ENCODE measurements at places on chromosomes 3 and 15.

DNA sequence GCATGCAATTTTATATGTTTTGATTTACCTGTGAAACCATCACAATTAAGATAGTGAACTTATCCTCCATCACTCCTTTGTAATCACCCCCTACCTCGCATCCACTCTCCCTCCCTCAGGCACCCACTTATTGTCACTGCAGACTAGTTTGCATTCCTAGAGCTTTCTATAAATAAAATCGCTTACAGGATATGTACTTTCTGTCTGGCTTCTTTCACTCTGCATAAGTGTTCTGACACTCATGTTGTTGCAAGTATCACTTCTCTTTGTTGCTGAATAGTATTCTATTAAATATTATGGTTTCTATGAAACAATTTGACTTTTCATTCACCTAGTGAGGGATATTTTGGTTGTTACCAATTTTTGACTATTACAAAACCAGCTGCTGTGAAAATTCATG, 139.3 kb downstream of the RSRC1 start:
- no peak for DNase-seq

- DNase-seq: no peak
Measured at GRCh38 chr3:61872077-61872706, 310.8 kb downstream of the PTPRG start.

GRCh38 chr15:47803767-47804166, 86.5 kb downstream of the SEMA6D start:
- no peak for DNase-seq

DNA sequence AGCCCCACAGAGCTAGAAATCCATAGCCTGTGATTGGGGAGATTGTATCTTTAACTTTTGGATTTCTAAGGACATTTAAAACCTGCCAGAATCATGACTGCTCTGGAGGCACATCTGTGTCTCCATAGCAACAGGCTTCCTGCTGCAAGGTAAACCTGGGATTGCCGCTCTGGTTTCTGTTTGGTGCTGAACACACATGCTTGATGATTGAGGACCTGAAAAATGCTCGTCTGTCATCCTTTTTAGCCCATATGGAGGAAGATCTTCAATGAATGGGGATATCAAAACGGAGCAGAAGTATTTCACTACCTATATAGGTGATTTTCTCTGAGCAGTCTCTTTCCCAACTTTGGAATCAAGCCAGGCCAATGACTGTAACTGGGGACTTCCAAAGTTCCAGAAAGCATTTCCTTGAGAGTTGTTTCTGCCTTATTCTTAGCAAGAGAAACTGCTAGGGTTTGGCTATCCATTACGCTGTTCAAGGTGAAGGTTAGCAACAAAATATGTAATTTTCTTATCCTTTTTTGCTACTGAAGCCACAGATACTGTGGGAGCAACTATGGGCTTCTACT, 96.5 kb upstream of the TNIK start:
- DNase-seq: no peak

DNA sequence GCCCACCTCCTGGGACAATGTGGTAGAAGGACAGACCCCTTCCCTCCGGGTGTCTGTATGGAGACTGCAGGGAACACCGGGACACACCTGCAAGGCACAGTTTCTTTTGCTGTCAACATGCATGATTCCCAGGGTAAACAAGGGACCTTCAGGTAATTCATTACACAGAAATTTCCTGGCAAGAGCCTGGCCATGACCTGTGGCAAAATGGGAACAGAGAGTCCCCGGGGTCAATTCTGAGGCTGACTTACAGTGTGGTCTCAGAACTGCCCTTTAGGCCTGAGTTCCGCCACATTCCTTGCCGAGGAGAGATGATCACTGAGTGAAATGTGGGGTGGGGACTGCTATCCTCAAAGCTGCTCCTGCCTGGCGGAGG, 6.3 kb downstream of the STARD5 start:
- DNase-seq: no peak

DNA sequence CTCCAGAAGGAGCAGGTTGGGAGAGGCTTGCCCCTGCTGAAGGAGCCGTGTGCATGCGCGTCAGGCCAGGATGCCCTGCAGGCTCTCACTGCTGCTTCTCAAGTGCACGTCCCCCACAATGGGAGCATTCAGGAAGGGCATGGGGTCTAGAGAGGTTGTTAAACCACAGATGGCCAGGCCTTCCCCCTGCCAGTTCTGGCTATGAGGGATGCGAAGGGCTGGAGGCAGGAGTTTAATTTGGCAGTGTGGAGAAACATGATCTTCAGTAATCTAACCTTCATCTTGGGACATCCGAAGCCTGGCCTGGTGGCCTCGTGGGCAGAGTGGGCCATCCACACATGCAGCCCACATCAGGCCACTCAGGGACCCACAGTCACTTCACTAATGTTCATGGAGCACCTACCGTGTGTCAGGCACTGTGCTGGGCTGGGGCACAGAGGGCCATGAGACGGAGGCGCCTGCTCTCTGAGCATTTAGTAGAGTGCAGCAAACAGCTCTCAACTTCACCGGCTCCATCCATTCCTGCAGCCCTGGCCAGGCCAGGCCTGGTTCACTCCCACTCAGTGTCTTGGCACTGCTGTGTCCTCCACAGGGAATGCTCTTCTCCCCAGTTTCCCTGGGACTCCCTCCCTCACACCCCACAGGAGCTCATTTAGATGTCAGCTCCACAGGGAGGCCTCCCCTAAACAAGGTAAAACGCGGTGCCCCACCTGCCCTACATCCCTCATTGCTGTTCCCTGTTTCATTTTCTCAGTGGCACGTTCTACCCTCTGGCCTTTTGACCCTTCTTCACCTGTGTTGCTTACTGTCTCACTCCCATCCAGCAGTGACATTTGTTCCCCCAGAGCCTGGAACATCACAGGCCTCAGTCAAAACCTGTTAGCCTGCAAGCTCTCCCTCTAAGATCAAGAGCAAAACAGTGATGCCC, 4.0 kb downstream of the CFAP100 start:
- no peak for DNase-seq

GRCh38 chr15:66753687-66754377, 51.8 kb downstream of the SMAD6 start:
- DNase-seq: no peak

GRCh38 chr3:144286235-144286910, 314.8 kb downstream of the DIPK2A start:
- no peak for DNase-seq

DNA sequence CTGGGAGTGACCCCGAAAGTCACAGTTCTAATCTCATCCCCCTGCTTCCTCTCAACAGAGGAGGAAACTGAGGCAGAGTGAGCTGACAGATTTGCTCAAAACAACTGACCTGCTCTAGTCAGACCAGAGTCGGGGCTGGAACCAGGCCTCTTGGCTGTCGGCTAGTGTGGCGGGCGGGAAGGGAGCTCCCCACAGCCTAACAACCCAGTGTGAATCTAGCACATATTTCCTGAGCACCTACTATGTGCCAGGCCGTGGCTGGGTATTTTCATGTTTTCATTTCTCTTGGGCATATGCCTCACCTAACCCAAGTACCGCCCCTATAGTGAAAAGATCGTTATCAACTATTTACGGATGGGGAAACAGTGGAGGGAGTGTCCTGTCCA, 27.2 kb downstream of the GRIP2 start:
- no peak for DNase-seq

DNA sequence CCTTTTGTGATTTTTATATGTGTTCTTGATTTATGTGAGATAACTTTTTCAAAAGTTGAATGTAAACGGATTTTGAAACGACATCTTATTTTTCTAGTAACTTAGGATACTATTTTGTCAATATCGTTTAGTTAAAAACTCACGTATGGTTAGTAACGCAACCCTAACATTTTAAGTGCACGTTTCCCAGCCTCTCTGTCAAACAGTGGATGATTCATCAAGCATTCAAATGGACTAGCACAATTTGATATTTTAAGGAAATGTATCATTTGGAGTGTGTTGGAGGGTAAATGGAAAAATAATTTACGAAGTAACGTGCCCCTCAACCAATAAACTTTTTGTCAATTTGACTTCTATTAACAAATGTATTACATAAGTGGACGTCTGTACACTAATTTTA, 23.3 kb downstream of the RTP3 start:
- no peak for DNase-seq

Data from stimulated activated CD8-positive, alpha-beta memory T cell treated with anti-CD3 and anti-CD28 coated beads, Interleukin-7, amount 100 ng/mL, for 1 hour (primary cell).